Ascending aorta (tissue), 2 donors: ENCODE measurements at places on chromosomes 7 and 10. TPM values are rescaled to one million over a fixed set of nuclear protein-coding genes. Genes with fewer than 3 reads are reported as not detected.

DNA sequence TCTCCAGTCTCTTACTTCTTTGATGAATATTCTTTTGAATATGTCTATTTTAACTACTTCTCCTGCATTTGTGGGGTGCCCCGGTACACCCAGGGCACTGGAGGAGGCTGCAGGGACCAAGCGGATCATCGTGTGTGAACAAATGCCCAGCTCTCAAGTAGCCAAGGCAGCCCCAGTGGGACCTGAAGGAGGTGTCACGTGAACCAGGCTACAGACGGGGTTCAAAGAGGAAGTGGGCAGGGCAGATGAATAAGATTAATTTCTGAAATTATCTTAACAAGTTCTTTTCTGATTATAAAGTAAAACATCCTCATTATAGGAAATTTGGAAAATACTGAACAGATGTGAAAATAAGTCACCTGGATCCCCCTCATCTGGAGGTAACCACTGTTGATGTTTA is 78.4 kb upstream of the DUSP5 start:
- DNase-seq, result no peak

DNA sequence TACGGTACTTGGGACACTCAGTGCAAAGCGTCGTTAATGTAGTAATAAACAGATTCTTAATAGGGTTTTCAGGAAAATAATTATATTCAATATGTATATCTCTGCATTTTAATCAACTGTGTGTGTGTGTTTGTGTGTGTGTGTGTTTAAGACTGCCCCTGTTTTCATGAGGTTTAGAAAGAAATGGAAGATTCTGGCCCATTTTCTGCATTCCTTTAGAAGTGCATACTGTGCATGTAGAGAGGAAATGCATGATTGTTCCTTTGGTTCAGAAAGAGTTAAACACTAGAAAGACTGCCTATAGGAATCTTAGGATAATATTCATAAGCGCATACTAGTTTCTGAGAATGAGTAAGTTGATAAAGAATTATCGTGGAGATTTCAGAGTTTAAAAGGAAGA is 975 bp downstream of the CNTNAP2 start:
- no peak for DNase-seq

DNA sequence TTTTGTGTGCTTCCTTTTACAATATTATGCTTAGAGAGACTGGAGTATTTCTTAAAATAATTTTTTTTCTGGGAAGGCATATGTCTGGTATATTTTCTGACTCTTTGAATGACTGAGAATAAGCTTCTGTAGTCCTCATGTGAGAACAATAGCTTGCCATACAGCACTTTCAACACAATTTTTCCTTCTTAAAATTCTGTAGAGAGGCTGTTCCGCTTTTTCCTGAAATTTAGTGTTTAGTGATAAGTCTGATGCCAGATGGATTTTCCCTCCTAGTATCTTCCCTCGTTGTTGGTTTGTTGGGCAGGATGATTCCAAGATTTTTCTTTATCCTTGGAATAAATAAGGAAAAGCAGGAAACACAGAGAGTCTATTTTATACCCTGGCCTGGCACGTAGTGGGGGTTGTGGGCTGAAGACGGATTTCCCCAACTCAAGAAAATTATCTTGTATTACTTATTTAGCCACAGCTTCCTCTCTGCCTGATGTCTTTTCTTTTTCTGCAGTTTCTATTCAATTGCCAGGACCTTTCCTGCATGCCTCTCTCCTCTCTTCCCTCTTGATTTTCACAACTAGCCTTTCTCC is 111.2 kb downstream of the AOAH start:
- DNase-seq, result no peak

DNA sequence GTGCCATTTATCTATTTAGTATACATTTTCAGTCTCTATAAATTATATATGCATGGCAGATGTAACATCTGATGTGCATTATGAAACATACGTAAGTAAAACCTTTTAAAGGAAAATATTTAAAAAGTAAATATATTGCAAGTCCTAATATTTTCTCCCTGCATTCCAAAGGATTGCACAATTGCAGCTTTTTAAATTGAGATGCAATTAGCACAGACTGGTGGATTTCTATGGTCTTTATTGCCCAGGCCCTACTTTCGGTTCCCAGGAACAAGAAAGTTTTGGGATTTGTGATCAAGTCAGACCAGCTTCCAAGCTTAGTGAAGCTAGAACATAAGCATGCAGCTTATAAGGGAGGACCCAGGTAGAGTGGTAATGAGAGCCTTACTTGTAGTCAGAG is 337.8 kb downstream of the NRG3 start:
- no peak for DNase-seq

GRCh38 chr10:3777981-3778691 is 6.9 kb downstream of the KLF6 start:
- no peak for DNase-seq

GRCh38 chr10:69217119-69217754 is 2.9 kb upstream of the HKDC1 start:
- no peak for DNase-seq

DNA sequence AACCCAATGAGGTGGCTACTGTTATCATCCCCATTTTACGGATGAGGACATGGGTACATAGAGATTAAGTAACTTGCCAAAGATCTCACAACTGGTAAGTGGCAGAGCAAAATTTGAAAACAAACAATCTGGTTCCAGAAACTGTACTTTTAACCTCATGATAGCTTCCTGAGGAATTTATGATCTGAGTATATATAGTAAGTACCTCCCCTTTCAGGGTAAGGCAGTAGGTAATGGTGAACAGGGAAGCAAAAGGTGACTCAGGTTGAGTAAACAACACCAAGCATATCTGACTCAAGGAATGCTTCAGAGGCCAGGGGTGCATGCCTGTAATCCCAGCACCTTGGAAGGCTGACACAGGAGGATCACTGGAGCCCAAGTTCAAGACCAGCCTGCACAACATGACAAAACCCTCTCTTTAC is 21.1 kb downstream of the KLLN start:
- no peak for DNase-seq

- DNase-seq, result no peak
These were observed 316.5 kb upstream of the PHF14 start for GRCh38 chr7:10657201-10657600.

GRCh38 chr10:60175441-60175971 is 214.2 kb downstream of the ANK3 start:
- DNase-seq, result no peak

GRCh38 chr7:69908454-69908853 is 310.2 kb downstream of the AUTS2 start:
- DNase-seq, result no peak

Gene ZNF92
- 4.0 TPM for total RNA-seq

Gene PAPOLB
- total RNA-seq, result not detected
